Dermis microvascular lymphatic vessel endothelial cell (primary cell): ENCODE measurements at places on chromosomes 11 and 22. TPM values are rescaled to one million over a fixed set of nuclear protein-coding genes. Genes with fewer than 3 reads are reported as not detected.
A peak's percentile ranks its signal among the peaks of the same experiment; 100 is the strongest.

The SYCE3 gene
- total RNA-seq, result not detected in 2 replicates

The SLC5A1 gene
- total RNA-seq, result under 0.01 TPM in 2 replicates

The TM7SF2 gene
- total RNA-seq, result 14.6 and 14.8 TPM in 2 replicates

The HBG1 gene
- not detected in 2 replicates for total RNA-seq

The PRR33 gene
- not detected in 2 replicates for total RNA-seq

The ATM gene
- total RNA-seq, result 51.6 and 69.7 TPM in 2 replicates

The RPLP2 gene
- 253 and 338 TPM in 2 replicates for total RNA-seq

The IGSF9B gene
- not detected in 2 replicates for total RNA-seq

The BAIAP2L2 gene
- total RNA-seq, result 0.25 TPM in 1 of 2 replicates, not detected in the other

The TOB2 gene
- 11.3 and 17.7 TPM in 2 replicates for total RNA-seq

The TRIM48 gene
- total RNA-seq, result not detected in 2 replicates

The UPK2 gene
- not detected in 2 replicates for total RNA-seq

The GRIK4 gene
- total RNA-seq, result under 0.01 TPM in 1 of 2 replicates, not detected in the other

The CABP4 gene
- total RNA-seq, result 0.89 and 1.5 TPM in 2 replicates

The RFPL3 gene
- not detected in 2 replicates for total RNA-seq

The APOBEC3C gene
- 0.64 and 0.76 TPM in 2 replicates for total RNA-seq

The APOBEC3F gene
- total RNA-seq, result 3.4 and 4.4 TPM in 2 replicates

The SLC7A4 gene
- not detected in 2 replicates for total RNA-seq

GRCh38 chr22:24435323-24435645, 7.9 kb downstream of the ADORA2A start:
- no peak for DNase-seq

DNA sequence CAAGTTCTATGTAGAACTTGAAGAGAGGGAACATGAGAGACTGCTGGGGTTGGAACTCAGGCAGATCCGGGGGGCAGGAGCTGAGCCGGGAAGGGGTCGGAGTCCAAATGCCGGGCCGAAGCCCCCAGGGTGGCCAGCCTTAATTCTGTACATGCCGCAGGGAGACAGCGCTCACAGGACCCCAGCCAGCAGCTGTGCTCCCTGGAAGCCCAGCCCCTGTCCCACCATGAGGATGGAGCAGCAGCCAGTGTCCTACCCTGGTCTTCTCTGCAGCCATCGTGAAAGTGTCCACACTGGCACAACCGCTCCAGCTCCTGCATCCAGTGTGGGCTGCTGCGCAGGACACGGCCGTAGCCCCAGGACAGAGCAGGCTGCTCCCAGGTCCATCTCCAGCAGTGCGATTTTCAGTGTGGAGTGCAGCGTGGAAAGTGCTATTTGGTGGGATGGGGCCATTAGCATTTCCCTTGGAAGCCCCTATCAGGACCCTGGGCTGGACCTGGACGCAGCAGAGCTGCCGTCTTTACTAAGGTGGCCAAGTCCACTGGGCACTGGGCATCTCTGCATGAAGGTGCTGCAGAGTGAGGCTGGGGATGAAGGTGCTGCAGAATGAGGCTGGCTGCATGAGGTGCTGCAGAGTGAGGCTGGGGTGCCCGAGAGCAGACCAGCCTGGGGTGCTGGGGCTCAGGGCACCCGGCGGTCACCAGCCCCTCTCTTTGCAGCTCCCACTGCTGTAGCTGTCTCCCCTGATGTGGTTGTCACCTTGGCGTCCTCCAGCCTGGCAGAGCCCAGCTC, 737.4 kb downstream of the BRD1 start:
- DNase-seq, result no peak

GRCh38 chr11:35261197-35261596, 122.2 kb downstream of the CD44 start:
- no peak for DNase-seq

GRCh38 chr11:811446-812245, 1.9 kb downstream of the RPLP2 start:
- peak; percentile 47 for DNase-seq

- DNase-seq, result no peak
These were observed 22.3 kb downstream of the TTLL1 start for GRCh38 chr22:43066844-43067385.

DNA sequence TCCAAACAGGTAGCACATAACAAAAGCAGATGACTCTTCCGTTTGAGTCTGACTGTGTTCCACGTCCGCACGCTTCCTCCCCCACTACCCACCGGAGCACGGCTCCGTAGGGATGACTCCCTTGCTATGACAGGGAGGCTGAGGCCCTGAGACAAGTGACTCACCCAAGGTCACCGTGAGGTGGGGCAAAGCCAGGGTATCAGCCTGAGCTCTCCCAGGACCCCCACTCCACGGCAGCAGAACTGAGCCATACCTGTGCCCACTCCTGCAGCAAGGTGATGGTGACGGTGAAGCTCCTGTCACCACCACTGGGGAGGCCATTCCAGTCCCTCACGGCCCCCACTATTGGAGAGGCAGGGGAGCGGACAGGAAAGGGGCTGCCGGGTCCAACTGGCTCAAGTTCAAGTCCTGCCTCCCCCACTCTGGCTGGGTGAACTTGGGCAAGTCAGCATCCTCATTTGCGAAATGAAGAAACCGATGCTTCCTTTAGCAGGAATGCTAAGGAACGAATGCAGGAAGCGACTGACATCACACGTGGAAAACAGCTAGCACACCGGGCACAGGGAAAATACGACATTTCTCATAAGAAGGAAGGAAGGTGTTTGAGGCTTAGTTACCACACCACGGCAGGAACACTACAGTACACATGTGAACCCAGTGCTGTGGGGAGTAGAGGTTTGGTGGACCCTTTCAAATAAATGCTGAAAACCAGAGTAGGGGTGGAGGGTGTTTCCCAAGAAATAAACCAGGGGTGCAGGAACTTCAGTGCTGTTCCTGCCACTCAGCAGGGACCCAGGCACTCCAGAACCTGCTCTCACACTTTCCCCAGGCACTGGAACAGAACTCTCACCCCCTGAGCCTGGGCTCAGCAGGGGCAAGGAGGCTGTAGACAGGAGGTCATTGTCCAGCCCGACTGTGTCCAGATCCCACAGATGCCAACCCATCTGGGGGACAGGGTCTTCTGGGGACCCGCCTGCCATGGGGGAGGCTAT, 32.4 kb upstream of the CBX7 start:
- DNase-seq, result peak; percentile 68

DNA sequence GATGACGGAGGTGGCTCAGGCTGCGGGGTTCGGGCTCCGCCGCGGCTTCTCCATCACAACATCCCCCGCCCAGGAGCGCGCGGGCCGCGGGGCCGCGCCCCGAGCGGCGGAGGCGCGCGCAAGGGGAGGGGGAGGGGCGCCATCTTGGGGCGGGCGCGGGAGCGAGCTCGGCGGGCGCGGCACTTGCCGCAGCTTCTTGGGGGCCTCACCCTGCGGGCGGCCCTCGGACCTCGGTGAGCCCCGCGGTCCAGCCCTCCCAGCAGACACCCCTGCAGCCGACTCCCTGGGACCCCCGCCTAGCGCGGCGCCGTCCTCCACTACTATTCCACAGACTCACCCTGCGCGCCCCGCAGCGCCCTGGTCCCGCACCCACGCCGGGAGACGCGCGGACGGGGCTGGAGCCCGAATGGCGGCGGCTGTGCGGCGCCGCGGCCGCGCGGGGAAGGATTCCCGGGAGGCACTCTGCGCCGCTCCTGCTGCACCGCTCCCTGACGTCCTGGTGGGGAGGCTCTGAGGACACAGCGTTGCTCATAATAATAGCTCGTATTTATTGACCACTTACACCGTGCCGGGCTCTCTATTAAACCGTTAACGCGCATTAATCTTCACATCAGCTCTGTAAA, at the start of gene APBB1:
Gene APBB1, minus strand, starts transcription at position 86 of the 623 bp plus-strand sequence. CDS start 7,747 bp downstream, outside the sequence.
- DNase-seq, result peak; percentile 12

DNA sequence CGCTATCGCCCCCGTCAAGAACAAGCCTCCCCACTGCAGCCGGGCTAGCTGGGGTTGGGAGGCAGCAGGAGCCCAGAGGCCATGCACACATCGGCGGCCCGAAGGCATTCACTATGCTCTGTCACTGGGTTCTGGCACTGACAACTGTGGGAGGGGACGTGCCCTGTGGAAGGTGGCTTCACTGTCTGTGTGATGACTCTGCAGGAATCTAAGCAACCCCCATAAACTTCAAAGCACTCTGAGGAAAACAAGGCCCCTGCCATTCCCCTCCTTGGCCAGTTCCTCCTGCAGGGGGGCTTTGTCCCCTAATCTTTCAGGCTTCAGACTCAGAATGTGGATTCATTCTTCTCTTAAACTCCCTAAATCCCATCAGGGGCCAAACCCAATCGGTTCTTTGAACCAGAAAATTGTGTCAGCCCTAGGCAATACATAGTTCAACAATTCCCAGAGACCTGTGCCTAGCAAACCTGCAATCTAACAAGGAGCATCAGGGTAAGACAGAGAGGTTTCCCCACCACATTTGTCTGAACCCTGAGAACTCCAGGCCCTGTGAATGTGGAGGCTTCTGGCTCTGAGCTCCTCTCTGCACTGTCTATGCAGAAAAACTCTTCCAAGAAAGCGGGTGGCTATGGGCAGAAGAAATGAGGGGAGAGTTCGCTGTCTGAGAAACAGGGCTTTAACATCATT, 1477.2 kb downstream of the TBC1D22A start:
- DNase-seq, result no peak

- DNase-seq, result no peak
These were observed 135.9 kb downstream of the DBX1 start for GRCh38 chr11:20024172-20024935.

GRCh38 chr11:10481560-10482349, 26.7 kb downstream of the AMPD3 start:
- DNase-seq, result no peak

GRCh38 chr11:65847746-65848145, 10.2 kb downstream of the CFL1 start:
- DNase-seq, result no peak

GRCh38 chr11:56842814-56843794, 94.6 kb upstream of the OR9G4 start:
- no peak for DNase-seq

GRCh38 chr22:20215742-20216141, 52.4 kb downstream of the RTN4R start:
- no peak for DNase-seq

DNA sequence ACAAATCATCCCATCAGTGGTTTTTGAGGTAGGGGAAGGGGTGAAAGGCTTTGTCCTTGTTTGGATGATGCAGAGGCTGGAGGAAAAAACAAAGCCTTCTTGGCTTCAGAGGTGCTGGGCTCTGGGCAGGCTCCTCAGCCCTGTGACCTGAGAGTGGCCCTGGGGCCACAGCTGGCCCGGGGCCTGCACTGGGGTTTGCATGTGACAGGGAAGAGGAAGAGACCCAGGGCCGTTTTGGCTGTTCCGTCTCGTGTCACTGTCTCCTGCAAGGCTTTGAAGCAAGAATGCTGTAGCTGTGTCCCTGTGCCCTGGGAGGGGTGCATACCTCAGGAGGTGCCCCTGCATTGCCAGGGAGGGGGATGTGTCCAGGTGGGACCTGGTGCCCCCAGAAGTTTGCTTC, 12.6 kb downstream of the ARHGAP8 start:
- DNase-seq, result no peak

GRCh38 chr11:60734279-60734678, 9.8 kb downstream of the MS4A18 start:
- no peak for DNase-seq

- DNase-seq, result no peak
These were observed 551.9 kb upstream of the LUZP2 start for GRCh38 chr11:23944923-23945322.

DNA sequence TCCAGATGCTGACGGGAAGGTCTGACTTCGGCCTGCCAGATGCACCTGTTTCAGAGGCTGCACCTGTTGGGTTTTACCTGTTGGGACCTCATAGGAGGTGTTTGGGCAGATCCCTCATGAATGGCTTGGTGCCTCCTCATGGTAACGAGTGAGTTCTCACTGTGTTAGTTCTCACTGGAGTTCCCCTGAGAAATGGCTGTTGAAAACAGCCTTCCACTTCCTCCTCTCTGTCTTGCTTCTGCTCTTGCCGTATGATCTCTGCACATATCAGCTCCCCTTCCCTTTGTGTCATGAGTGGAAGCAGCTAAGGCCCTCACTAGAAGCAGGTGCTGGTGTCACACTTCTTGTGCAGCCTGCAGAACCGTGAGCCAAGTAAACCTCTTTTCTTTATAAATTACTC, 207.6 kb upstream of the SEZ6L start:
- DNase-seq, result no peak

GRCh38 chr11:110376021-110376420, 53.7 kb upstream of the FDX1 start:
- no peak for DNase-seq

DNA sequence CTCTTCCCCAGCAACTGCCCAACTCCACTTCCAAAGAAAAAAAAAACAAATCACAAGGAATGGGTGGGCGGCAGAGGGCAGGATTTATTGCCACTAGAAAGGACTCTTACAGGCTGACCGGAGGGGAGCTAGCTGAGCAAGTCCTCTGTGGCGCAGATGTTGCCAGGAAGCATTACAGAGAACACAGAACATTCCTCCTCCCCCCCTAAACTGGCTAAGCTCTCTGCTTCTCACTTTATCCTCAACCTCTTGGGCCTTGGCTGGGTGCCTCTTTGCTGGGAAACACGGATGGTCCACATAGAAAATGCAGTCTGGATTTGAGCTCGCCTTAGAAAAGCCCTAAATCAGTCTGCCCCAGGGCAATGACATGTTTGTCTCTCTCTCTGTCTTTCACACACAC, 12.6 kb upstream of the FJX1 start:
- DNase-seq, result no peak
